ENCODE measurements at places on chromosomes 7 and 10.

- DNase-seq, result no peak
These were observed 2.8 kb upstream of the ABI1 start for GRCh38 chr10:26863351-26864076.

DNA sequence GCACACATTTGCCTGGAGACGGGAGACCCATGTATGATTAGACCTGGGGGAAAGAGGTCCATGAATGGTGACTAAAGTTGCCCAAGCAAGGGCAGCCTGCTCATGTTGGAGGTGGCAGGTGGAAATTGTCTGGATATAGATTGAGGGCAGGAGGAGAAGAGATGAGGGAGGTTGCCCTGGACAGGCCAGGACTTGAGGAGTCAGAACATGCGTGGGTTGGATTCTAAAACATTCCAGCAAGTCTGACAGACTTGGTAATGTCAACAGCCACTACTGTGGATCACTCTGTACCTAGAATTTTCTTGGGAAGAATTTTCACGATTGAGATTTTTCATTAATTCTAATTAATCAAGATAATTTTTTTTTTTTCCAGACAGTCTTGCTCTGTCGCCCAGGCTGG is 19.1 kb upstream of the SVOPL start:
- DNase-seq, result no peak

GRCh38 chr7:132349075-132349474 is 227.2 kb downstream of the PLXNA4 start:
- DNase-seq, result no peak

DNA sequence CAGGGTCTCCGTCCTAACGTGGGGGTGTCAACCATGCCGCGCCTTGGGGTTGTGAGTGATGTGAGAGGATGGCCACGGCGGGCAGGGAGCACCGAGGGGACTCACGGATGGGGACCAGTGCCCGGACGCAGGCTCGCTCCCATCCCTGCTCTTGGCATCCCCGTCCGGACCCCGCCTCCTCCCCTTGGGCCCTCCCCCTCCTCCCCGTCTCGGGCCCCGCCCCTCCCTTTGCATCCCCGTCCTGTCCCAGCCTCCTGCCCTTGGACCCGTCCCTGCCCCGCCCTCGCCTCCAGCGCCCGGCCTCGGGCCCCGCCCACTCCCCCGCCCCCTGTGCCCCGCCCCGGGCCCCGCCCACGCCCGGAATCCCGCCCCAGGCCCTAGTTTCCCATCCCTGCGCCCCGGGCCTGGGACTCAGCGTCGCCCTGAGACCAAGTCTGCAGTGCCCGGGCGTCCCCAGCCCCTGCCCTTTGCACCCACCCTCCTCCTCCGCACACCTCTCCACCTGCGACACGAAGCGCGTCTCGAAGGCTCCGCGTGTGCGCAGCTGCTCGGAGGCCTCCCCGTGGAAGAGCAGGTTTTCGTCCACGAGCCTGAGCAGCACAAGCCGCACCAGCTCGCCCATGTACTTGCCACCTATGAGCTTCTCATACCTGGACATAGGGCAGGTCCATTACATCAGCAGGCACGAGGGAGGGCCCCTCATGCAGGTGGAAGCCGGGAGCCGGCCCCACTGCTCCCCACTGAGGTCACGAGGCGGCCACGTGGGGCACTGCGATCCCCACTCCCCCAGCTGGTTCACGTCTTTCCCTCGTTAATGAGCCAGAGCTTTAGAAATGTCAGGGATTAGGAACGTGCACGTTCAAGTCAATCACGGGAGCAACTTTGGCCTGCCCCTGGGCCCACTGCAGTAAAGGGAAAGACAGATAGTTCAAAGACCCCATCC is 5.1 kb upstream of the MYL7 start:
- DNase-seq, result peak; percentile 69

DNA sequence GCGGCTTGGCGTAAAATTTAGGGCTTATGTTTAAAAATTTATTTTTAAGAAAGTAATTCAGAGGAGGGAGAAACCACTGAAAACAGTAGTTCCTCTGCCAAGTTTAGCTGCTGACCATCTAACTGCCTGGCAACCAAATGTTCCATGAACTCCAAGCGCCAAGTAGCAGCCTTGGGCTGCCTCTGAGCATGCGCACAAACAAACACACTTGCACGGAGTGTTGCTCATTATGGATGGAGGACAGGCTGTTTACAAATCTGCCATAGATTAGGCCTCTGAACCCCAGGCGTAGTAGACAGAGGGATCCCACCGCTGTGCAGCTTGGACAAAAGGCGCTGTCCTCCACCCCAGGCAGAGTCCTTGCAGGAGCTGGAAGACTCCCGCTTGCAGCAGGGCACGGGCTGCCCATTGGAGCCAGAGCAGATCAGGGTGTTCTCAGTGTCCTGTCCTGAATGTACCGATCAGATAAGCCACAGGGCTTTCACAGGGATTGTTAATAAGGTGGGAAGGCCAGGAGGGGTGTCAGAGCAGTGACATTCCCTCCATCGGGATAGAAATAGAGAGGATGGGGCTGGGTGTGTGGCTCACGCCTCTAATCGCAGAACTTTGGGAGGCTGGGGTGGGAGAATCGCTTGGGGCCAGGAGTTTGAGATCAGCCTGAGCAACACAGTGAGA is 47.7 kb upstream of the LYZL1 start:
- no peak for DNase-seq

DNA sequence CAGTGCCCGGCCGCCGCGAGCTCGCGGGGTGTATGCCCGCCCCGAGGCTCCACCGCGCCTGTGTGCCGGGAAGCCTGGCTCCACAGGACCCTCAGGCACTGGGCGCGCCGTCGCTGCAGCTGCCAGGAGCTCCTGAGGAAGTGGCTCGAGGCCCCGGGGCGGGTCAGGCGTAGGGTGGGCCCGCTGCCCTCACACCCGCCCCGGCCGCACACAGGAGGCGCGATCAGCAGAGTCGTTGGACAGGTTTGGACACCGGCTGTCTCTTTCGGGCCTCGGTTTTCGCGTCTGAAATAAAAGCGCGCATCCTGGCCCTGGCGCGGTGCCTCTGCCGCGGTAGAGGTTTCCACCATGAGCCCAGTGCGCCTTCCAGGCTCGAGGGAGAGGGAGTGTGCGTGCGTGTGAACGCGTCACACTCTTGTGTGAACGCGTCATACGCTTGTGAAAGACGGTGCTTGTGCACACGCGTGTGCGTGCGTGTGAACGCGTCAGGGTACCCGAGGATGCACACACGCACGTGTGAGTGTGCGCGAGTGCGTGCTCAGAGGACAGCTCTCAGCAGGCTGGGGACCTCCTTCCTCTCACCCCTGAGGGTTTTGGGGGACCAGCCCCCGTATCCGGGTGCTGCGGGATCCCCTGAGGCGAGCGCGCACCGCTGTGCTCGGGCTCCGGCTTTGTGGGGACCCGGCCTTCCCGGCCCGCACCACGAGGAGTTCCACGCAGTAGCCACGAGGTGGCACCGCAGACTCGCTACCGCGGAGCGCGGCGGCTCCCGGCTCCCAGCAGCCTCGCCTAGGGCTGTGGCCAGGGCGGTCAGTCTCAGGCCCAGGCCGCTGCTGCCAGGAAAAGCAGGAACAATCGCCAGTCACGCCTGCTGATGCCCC is 83.8 kb downstream of the BMS1 start:
- DNase-seq, result peak; percentile 40

GRCh38 chr10:111709603-111710002 is 474.0 kb downstream of the GPAM start:
- no peak for DNase-seq

GRCh38 chr10:21526188-21526859 is 842 bp upstream of the SKIDA1 start:
- DNase-seq, result peak; percentile 94

DNA sequence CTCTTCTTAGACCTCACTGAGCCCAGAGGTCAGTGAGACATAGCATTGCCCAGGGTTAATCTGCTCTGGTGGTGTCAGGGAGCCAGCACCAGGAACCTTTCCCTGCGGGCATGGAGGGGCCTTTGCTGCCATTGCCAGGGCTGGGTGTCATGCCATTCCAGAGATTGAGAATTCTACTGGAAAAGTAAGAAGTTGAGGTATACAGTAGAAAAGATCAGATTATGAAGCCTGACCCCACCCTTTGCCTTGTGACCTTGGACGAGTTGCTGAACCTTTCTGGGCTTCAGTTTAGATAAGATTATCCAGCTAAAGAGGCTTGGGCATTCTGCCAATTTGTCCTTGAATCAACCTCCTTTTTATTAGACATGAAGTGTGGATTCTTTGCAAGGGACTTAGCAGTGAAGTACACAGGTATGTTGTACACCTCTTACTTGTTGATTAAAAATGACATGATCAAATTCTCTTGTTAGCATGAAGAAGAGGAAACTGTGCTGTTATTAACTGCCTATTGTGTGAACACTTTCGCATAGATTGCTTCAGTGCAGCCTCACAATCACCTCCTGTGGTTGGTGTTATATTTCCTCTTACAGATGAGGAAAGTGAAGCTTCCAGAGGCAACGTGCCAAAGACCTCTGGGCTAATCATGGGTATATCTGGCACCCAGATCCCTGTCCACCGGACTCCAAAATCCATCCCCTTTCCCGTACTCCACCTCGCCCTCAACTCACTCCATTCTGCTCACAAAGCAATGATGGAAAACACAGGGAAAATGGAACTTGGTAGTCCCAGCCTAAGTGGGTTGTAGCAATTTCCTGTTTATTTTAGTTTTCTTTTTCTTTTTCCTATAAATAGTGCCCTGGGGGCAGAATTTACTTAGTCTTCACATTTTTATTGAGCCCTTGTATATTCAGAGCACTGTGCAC is 151.3 kb downstream of the CAMK1D start:
- no peak for DNase-seq

GRCh38 chr7:36600314-36600682 is 124.0 kb downstream of the AOAH start:
- DNase-seq, result no peak

- no peak for DNase-seq
These were observed 8.8 kb downstream of the ZNHIT1 start for GRCh38 chr7:101226721-101227120.

DNA sequence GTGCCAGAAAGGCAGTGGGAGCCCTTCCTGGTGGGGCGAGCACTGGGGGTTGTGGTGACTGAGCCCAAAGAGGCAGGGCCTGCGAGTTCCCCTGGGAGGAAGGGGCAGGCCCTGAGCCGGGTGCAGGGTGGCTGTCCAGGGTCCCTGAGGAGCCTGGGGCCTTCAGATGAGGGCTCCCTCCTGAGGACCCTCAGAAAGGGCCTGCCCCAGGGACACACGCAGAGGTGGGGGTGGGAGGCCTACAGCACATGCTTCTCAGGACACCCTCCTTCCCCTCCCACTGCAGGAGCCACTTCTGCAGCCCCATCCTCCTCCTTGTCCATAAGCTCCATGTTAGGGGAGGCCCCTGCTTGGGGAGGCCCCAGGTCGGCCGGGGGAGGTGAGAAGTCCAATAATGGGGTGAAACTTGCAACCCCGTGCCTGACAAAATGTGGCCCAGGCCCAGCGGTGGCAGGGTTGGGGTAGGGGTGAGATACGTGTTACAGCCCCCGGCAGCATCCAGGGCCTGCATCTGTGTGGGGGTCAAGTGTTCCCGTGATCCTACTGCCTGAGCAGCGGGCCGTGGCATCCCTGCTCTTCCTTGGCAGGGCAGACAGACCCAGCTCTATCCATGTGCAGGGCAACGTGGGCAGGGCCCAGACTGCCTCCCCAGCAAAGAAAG is 31.8 kb upstream of the RET start:
- no peak for DNase-seq
